ENCODE measurements at places on chromosomes 1 and 21.
A peak's percentile ranks its signal among the peaks of the same experiment; 100 is the strongest.

- peak; percentile 36 for DNase-seq
These were observed 595 bp downstream of the EXOC8 start for GRCh38 chr1:231337043-231337471.

GRCh38 chr1:16093611-16094010 is 20.2 kb upstream of the FAM131C start:
- no peak for DNase-seq

DNA sequence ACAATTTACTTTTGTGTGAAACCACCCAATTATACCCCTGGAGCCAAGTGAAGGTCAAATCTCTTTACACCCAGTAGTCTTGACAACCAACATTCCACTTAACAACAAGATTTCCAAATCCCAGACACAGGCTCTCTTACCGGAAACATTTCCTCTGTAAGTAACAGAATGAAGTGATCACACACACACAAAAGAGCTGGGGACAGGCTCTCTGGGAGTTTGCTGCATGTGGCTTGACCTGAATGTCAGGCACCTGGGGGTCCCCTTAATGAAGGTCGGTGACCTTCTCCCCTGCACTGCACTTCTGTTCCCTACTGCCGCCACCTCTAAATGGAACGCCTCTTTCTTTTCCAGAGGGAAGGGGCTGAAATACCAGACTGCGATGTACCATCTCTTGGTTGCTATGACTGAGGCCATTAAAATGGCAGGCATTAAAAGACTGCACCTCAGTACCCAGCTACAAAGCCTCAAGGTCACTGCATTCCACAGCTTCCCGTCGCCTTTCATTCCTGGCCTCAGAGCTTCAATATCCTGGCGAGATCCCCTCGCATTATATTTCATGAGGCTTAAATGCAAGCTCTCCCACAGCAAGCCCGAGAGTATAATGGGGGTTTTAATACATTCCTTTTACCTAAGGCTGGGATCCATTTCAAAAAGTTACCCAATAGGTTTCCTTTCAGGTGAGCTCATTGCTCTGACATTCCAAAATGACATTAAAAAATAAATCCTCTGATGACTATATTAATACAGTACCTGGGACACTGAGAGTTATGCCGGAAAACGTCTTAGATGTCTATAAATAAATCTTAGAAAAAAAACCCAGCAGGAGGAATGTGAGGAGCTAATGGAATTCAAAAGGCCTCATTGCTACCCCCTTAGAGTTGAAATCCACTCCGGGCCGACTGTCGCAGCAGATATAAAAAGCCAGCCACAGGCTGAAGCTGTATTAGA is 90.9 kb upstream of the DIRAS3 start:
- DNase-seq = peak; percentile 92

DNA sequence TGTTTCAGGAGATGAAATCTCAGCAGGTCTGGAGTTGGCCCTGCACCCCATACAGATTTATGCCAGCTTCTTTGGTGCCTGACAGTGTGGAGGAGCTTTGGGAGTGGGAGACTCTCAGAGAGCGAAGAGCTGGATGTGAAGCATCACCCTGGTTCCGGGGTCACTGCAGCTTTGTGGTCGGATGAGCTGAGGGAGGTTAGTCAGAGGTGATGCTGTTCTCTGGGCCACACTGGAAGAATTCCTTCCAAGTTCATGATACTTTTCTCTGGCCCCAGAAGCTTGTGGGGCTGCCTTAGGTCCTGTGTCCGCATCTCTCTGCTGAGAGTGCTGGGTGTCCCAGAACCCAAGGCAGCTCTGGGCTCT is 467.8 kb downstream of the CAMTA1 start:
- DNase-seq = peak; percentile 76

GRCh38 chr1:16391411-16391810 is 24.4 kb downstream of the SZRD1 start:
- no peak for DNase-seq

- DNase-seq = peak; percentile 21
These were observed 106.7 kb downstream of the SCMH1 start for GRCh38 chr1:41135196-41135947.

DNA sequence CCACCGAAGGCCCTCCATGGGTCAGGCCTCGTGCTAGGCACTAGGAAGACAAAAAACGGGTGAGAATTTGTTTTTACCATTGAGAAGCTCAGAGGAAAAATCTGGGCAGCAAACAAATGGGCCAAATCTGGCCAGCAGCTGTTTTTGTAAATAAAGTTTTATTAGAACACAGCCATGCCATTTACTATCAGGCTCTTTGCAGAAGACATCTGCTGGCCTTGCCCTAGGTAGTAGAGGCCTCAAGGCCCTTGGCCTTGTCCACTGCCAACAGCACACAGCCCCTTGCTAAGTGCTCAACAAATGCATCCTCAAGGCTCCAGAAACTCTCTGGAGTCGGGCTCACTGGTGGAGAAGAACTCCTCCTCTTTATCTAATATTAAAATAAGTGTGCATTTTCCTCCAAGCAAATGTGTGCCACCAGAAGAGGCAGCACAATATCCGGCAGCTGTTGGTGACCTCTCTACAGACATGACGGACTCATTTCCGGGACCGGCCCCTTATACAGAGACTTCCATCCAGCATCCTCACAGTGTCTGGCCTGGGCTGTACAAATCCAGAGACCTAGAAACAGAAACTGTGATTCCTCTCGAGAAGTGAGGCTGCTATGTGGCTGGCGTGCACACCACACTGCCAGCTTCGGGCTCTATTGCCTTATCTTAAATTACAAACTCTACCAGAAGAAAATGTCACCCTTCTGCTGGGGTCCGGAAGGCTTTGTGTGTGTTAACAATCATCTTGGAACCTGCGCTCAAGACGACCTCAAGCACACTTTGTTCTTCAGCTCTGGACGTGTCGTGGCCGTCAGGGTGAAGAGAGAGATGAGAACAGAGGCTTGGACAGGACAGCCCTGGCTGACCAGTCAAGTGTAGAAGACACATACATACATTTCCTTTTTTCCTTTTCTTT is 203.9 kb downstream of the TOMM20 start:
- no peak for DNase-seq

DNA sequence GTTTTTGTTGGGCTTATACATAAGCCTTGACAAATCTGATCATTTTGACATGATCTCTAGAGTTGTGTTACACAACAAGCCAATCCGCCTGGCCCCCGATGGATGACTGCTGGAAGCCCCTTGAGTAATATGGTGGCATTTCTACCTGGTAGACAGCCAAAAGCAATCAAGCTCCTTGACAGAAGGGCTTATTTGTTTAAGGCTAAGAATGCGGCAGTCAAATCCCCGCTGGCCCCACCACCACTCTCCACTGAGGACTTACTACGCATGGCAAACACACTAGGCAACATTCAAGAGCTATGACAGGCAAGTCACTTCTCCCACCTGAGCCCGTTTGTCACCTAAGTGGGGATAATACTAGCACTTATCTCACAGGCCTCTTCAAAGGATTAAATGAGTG is 33.4 kb upstream of the C1orf198 start:
- DNase-seq = peak; percentile 13

GRCh38 chr1:234782791-234783190 is 172.8 kb upstream of the IRF2BP2 start:
- no peak for DNase-seq

DNA sequence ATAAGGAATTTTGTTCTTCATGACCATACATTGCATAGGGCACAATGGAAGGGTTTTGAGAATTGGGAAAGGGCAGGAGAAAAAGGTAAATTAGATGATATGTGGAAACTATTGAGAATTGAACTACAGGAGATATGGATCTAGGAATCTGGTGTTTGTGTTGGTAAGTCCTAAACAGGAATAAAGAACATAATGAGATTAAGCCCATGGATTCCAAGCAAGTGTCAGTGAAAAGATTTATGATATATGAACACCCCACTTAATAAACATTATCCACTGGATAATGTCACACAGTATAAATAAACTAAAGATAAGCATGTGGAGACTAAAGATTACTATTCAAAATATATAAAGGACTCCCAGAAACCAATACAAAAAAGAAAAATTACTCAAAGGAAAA is 98.2 kb downstream of the TNFSF18 start:
- no peak for DNase-seq

GRCh38 chr1:186239171-186239570 is 135.9 kb downstream of the TPR start:
- peak; percentile 43 for DNase-seq

DNA sequence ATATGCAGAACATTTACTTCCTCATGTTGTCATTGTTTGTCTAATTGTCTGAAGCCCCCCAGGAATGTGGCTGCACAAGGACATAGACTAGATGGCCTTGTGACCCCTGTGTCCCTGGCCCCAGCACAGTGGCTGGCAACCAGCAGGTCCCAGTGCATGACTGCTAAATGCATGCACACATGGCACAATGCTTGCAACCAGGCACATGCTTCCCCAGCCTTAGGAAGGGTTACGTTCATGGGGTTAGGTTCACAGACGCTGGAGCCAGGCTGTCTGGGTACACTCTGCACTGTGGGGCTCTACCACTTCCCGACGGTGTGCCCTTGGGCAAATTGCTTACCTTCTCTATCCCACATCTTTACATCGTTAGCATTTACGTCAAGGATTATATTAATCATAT is 21.2 kb upstream of the CLIC6 start:
- DNase-seq = no peak

- no peak for DNase-seq
These were observed 7.4 kb downstream of the STX6 start for GRCh38 chr1:181015251-181015615.

GRCh38 chr1:8424539-8425116 is 106.7 kb downstream of the SLC45A1 start:
- DNase-seq = peak; percentile 52

DNA sequence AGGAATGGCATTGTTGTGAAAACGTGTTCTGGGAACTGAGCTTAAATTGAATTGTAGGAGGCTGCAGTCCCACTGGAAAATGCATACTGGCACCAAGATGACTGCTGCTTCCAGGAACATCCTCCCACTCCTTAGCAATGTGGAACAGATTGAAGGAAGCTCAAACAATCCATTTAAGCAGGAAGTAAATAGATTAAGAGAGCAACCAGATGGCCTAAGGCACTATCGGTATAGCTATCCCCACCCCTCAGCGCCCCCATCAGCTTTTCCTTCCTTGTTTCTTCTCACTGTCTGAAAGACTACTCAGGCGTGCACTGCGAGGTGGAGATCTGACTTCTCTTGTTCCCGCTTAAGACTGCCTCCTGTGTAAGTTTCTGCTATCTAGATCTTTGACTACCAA is 4.0 kb upstream of the IFI16 start:
- no peak for DNase-seq

DNA sequence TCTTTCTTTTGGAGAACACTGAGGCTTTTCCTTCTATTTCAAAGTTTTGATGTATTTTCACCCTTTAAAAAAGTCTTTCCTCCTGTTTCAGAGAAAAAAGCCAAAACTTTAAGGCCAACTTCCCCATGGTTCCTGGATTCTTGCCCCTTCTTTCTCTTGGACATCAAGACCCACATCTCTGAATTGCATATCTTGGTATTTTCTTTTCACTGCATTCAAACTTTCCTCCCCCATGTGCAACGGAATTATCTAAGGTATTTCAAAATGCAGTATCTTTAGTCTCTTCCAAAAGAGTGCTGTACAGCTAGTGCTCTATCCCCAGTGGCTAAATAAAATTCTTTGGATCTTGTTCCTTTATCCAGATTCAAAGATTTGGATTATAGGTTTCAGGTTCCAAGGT is 81.1 kb upstream of the TSPAN2 start:
- no peak for DNase-seq

DNA sequence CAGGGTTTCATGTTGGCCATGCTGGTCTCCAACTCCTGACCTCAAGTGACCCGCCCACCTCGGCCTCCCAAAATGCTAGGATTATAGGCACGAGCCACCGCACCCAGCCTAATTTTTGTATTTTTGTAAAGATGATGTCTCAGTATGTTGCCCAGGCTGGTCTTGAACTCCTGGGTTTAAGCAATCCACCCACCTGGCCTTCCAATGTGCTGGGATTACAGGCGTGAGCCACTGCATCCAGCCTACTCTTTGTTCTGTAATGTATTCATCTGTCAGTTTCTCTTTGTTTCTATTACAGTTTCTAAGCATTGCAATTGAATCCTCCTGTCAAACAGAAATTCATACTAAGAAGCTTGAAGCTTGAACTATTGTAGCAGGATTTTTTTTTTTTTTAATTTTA is 54.8 kb upstream of the RCC1 start:
- no peak for DNase-seq

DNA sequence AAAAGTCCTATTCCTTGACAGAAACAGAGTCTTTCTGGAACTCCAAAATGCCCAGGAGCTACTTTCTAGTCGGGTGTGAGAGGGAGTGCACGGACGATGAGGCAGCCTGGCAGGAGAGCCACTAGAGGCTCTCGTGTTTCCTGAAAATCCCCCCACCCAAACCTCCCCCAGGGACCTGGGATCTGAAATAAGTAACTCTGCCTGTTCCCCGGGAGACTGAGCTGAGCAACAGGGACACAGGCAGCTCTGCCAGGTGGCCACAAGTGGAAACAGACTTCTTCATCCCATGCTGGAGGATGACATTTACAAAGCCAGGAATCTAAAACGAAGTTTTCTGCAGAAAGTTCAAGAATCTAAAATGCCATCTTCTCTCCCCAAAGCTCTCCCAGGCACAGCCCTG is 77.1 kb downstream of the ITPKB start:
- DNase-seq = peak; percentile 24

- DNase-seq = no peak
These were observed 107.0 kb upstream of the NGF start for GRCh38 chr1:115445090-115445489.

DNA sequence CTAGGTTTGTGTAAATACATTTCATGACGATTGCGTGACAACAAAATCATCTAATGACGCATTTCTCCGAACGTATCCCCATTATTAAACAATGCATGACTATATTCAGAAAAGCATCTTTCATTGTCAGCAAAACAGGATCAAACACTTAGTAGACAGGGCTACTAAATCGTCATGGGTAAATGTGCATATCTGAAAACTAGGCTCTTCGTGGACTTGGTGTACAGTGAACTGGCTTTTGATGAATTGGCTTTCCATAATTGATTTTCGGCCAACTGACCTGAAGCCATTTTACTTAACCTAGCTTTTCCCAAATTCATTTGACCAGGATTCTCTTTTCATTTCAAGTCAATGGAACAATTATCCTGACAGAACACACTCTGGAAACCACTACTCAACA is 665.0 kb downstream of the SMYD3 start:
- DNase-seq = no peak

- no peak for DNase-seq
These were observed 12.5 kb downstream of the PODN start for GRCh38 chr1:53074313-53075154.

DNA sequence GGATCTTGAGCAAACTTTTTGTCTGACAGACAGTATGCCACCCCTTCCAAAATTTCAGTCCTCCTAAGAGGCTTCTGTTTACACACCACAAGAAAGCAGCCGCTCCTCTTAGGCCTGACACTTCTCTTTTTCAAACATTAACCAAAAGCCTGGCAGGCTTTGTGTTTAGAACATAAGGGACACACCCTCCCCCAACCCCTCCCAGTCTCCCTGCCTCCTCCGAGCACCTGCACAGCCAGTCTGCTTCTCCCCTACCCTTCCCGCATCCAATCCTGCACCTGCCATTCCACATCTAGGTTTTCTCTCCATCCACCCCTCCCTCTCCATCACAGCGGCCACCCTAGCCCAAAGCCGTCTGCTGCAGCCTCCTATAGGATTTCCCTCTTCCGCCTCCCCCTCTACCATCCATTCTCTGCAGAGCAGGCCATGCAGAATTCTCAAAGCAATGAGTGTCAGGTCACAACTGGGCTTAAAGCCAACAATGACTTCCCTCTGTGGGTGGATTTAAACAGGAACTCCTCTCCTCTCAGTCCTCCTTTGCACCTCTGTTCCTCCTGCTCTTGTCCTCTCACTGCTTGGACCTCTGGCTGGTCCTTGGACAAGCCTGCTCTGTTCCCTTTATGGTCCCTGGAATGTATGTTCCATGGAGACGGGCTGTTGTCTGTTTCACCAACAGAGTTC is 478.2 kb downstream of the NPHP4 start:
- peak; percentile 1 for DNase-seq
